Fibroblast of skin of back (primary cell): ENCODE measurements at places on chromosomes 5 and 9.
A peak's percentile ranks its signal among the peaks of the same experiment; 100 is the strongest.

DNA sequence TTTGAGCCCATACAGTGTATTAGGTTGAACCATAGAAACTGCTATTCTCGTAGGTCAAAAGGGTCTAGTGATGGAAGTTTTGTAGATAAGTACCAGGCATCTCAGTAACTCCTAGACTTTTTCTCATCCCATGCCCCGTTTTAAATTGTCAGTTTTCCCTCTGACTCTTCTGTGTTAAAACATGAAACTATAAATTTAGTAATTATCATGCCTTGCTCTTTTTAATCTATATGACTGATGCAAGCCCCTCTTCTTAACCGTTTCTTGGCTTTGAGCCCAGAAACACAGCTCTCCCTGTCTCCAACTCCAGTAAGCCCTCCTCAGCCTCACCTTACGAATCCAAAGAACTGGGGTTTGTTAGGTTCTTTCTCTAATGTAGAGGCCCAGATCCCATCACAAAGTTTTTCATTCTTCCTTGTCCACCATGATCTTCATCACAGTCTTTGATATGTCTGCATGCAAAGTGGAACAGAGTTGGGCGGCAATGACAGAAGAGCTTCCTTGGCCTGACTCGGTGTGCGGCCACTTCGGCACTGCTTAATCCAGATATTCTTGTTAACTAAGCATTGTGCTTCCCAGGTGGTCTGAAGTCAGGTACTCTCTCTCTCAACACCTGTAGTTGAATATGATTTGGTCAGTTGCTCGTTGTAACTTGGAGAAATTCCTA is 21.1 kb downstream of the RGMB start:
- no peak for DNase-seq

DNA sequence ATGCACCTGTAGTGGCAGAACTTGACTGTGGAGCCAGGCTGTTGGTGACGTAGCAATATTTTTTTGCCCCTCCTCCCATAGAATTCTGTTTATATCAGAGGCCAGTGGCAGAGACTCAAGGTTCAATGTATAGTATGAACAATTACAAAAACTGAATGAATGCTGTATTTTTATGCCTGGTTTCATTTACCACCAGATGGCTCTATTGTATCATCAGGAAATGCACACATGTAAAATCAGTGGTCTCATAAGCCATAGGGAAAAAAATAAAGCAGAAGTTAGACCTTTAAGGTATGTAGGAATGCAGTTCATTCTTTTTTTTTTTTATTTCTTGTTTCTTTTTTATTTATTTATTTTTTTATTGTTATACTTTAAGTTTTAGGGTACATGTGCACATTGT is 43.6 kb downstream of the CCDC192 start:
- peak; percentile 53 for DNase-seq

DNA sequence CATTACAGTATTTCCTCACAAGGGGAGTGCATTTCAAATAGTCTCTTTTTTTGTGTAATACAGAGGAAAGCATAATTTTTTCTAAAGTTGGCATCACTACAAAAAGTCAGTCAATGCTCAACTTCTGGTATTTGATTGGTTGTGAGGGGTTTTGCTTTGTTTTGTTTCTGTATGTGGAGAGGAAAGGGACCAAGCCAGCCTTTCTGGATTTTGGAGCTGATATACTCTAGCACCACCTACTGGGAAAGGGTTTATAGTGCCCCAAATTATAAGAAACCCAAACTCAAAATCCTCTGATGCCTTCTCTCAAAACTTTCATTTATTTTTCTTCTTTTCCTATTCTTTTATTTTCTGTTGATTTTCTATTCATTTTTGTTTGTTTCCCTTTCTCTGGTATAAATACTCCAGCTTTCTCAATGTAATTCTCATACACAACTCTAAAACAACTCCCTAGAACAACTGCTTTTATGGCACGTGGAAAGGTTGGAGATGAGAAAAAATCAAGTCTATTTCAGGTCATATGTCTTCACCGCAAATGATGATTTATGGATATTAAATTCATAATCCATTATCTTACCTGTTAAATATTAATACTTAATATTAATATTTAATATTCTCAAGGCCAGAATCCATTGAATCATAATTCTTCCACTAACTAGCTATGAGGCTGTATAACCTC is 69.5 kb upstream of the ANXA1 start:
- peak; percentile 55 for DNase-seq

- no peak for DNase-seq
Measured at GRCh38 chr9:84492366-84493159, 152.0 kb upstream of the SLC28A3 start.

DNA sequence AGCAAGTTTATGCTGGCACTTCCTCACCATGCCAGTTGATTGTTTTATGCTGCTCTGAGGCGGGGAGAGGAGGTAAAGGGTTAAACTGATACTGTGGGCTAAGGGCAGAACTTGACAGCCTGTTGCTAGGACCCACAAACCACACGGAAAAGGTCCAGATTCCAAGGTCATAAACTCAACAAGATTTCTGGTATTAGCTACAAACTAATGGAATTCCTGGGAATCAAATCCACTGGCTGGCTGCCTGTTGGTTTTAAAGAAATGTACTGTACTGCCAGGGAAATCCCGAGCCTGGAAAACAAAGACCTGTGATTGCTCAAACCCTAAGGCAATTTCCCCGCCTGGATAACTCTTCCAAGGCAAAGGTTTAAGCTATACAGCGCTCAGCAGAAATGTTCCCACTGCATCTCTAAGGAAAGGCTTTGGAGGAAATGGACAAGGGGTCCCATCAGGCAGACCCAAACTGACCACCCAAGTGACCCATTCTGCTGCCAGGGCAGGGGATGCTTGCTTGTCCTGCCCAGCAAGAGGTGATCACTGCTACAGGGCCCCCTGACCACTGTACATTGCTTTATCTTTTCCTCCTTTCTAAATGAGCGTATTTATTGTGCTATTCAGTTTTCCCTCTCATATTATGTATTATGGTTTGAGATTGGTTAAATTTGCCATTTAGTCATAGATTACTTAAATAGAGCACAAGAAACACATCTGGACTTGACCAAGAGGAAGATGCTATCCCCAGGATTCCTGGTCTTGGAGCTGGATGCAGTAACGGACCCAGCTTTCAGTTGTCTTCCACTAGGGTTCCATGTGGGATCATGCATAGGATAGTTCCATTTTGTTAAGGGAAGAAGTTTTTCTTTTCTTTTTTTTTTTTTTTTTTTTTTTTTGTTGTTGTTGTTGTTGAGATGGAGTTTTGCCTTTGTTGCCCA is 124.3 kb downstream of the SUSD1 start:
- peak; percentile 94 for DNase-seq

DNA sequence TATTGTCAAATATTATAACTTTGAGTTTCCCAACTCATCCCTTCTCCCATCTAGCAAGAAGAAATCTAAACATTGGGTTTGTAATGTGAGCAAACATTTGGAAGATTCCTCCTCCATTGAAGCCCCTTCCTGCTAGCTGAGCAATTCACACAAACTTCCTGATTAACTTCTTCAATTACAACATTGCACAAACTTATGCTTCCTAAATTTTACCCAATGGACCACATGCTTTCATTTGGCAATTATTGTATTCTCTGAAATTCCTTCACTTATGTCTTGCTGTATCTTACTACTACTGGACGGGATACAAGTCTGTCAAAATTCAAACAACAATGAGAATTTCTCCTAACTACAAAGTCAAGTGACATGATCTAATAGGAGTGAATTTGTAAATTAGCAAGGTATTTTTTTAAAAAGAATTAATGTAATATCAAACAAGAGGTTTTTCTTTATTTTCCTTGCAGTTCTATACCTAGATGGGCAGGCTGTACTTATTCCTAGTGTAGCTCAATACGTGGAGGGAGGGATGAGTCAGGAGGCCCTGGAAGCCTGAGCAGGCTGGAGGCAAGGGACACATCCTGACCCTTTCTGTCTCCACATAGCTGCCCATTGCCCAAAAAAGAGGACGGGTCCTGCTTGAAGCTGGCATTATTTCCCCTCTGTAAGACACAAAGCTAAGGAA is 11.8 kb upstream of the IFNW1 start:
- DNase-seq = peak; percentile 24

- peak; percentile 64 for DNase-seq
Measured at GRCh38 chr9:76658510-76659231, 105.6 kb upstream of the PCA3 start.

- DNase-seq = no peak
Measured at GRCh38 chr5:178532236-178532635, 58.0 kb downstream of the COL23A1 start.

GRCh38 chr5:142966121-142966420 is 195.9 kb downstream of the ARHGAP26 start:
- no peak for DNase-seq

GRCh38 chr9:70255486-70255885 is 3.3 kb upstream of the SMC5 start:
- DNase-seq = peak; percentile 68

DNA sequence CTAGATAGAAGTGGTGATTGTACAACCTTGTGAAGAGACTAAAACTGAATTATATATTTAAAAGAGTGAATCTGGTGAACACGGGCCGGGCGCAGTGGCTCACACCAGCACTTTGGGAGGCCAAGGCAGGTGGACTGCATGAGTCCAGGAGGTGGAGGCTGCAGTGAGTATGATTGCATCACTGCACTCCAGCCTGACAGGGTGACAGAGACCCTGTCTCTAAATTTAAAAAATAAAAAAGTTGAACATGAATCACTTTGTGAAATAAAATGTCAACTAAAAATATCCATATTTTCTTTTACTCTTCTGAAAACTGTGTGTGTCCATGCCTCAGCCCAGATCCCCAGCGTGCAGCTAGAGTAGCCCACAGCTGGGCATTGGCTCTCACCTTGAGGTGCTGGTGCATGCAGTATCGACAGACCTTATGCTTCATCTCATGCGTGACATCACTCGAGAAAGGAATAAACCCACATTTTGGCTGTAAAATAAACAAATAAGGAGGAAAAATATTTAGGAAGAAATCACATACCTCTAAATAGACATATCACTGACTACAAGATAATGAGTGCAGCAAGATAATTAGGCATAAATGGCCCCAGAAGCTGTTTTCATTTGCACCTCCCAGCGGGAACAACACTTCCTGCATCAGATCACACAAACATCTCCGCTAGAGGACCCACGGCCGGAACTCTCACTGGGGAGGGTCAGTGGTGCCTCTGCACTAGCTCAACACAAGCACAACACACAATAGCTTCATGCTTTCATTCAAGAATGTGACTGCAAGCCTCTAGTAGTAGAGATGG is 22.1 kb downstream of the IPPK start:
- DNase-seq = no peak

- DNase-seq = peak; percentile 70
Measured at GRCh38 chr9:128553728-128554127, 1.3 kb downstream of the SPTAN1 start.

DNA sequence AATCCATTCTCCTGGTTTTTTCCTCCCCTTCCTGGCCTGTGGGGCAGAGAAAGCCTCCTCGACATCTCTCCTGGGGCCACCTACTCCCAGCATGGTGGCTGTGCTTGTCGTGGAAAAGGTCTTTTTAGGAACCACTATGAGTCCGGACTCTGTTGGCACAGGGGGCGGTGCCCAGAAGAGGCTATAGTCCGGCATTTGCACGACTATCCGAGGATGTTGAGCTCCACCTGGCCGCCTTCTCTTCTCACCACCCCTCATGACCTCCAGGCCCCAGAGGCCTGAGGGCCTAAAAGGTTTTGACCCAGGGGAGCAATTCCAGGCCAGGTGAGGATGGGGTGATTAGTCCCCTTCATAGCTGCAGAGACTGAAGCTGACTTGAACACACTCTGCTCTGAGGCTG is 14.1 kb downstream of the CSF2 start:
- no peak for DNase-seq

DNA sequence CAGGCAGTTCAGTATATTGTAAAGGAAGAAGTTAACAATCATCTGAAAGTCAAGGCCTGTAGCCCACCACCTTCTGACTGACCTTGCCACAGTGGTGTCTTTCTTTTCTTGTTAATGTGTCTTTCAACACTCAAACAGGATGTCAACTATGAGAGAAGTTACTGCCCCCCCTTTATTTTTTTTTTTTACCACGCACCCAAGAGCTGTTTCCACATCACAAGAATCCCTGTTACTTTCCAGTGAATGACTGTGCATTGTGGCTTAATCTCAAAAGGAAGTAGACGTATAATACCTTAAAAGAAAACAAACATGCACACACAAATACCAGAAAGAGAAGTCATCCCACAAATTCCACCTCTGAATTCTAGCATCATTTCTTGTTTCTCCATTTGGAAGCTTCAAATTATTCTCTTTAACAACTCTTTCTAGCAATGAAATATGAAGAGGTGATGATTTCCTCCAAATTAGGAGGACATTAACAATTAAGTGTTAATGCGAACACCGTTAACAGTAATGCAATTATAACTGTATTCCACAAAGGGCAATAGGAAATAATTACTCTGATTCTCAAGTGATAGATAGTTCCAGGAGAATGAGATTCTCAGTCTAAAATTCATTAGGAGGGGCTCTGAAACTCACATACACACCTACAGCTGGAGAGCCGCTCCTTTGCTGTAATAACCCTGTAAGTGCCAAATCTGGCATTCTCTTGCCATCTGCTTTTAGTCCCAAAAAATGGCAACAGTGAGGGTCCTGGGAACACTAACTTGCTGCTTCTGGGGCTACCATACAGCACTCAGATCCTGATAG is 201.0 kb downstream of the EFNA5 start:
- peak; percentile 87 for DNase-seq

DNA sequence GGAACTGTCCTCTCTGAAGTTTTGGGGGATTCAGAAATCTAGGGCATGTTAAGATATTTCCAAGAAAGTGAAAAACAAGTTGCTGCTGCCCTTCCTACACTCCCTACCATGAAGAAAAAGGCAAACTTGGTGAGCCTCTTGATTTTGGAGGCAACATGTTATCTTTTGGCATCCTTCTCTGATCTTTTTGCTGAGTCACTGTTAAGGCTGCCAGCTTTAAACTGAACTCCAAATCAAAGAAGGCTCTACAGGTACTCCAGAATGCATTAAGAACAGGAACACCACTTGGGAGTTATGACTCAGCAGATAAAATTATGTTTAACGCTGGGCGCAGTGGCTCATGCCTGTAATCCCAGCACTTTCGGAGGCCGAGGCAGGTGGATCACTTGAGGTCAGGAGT is 24.0 kb downstream of the PCDHB15 start:
- no peak for DNase-seq

- peak; percentile 31 for DNase-seq
Measured at GRCh38 chr5:34669931-34670516, 13.9 kb downstream of the RAI14 start.

DNA sequence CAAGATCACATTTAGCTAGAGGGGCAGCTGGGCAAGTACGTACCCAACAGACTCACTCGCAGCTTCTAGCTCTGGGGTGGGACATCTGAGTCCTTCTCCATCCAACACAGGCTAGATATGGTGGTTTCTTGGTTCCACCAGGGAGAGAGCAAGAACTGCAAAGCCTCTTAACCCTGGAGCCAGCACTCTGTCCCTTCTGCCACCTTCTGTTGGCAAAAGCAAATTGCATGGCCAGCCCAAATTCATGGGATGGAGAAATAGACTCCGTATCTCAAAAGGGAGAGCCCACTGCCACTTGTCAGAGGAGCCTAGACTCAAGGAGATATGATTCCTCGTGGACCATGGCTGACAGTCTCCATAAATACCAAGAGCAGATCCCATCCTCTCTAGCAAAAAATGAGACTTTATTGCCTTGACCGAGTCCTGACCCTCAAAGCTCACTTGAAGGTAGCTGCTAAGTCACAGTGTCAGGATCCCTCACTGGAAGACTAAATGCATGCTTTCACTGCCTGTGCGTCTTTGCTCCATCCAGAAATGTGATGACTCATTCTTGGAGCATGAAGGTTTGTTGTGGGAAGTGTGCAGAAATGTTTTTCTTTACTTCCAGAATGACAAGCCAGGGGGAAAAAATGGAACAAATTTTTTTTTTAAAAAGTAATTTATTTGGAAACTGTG is 28.8 kb upstream of the ROR2 start:
- peak; percentile 93 for DNase-seq

GRCh38 chr9:137881591-137882505 is 4.3 kb downstream of the CACNA1B start:
- no peak for DNase-seq

- DNase-seq = no peak
Measured at GRCh38 chr9:92312887-92313623, 12.1 kb downstream of the NOL8 start.
